ENCODE measurements at places on chromosomes 12 and 14. TPM values are rescaled to one million over a fixed set of nuclear protein-coding genes. Genes with fewer than 3 reads are reported as not detected.

The DYNC1H1 gene
- 532 TPM for total RNA-seq

The ACVRL1 gene
- 69.3 TPM for total RNA-seq

The CMKLR1 gene
- 20.7 TPM for total RNA-seq

The ALG10 gene
- 4.9 TPM for total RNA-seq

The BMP4 gene
- total RNA-seq = 26.1 TPM

The P2RX7 gene
- 2.4 TPM for total RNA-seq

The DAZAP2 gene
- 213 TPM for total RNA-seq

The CARMIL3 gene
- total RNA-seq = 0.32 TPM

The HOXC12 gene
- total RNA-seq = not detected

The SYNDIG1L gene
- total RNA-seq = 0.56 TPM

The NPAS3 gene
- total RNA-seq = 2.5 TPM

DNA sequence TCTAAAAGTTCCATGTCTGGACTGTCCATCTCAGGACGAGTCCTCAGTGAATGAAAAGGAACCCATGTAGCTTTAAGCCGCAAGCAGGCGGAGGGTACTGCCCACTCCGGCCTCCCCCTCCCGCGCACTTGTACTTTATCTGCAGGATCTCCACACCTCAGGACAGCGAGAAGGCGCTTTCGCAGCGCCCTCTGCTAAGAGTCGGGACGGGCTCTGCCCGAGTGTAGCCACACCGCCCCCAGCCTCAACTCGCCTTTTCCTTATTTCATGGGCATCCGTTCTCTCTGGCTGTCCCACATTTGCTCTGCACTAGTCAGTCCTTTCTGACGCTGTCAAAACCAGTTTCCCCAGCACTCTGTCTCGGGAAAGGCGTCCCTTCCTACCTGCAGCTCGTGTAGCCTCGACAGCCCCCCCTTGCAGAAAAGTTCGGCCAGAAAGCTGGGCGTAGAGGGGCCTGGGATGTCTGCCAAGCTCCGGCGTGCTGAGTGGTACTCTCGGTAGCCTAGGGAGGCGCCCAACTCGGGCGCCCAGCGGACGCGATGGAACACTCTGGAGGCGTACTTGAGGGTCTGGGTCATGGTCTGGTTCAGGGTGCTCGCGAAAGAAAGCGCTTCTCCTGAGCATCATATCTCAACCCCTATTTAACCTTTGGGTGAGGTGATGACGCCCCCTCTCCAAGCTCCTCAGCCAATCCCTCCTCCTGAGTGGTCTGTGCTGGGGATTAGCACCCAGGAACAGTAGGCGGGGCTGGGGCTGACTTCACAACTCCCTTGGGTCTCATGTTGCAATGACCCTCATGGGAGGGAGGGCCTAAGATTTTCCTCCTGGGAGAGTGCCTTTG is at the start of gene CYP27B1:
TSS of gene CYP27B1 (minus strand) at position 615 of the 841 bp plus-strand sequence. CDS start at position 578, 37 bp downstream.
- DNase-seq = no peak

DNA sequence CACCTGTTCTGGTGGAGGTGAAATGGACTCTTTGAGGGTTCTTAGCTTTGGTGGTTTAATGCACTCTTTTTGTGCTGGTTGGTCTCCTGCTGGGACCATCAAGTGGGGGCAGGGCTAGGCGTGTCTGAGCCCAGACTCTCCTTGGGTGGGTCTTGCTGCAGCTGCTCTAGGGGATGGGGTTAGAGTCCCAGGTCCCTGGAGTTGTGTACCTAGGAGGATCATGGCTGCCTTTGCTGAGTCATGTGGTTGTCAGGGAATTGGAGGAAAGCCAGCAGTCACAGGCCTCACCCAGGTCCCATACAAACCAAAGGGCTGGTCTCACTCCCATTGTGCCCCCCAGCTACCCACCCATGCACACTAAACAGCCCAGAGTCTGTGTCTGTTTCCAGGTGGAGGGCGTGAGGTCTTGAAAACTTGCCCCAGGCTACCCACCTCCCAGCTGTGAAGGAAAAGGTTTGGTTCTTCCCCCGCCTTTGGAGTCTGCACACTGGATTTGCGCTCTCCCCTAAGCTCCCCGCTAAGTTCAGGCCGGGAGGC is 387.7 kb downstream of the TMTC2 start:
- no peak for DNase-seq

GRCh38 chr12:108699955-108700563 is 31.3 kb downstream of the CORO1C start:
- no peak for DNase-seq

DNA sequence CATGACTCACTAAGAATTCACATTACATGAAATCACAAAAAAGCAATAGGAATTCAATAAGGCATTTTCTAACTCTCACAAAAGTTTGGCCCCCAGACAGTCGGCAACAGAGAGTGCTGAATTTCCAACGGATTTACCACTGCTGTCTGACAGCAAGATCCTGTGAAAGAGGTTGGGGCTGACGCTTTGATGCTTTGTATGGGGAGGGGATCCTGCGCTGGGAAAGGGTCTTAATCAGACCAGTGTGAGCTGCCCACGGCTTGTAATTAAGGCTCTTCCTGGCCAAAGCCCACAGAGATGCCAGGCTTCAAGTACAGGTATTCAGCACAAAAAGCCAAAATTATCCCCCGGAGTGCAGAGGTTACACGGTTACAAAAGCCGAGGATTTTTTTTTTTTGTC is 66.8 kb upstream of the TMCC3 start:
- DNase-seq = no peak

GRCh38 chr12:50790081-50790480 is 26.2 kb downstream of the ATF1 start:
- no peak for DNase-seq

GRCh38 chr12:53381731-53382630 is 2.0 kb downstream of the SP1 start:
- no peak for DNase-seq

- DNase-seq = no peak
Measured at GRCh38 chr12:104410786-104411185, 46.0 kb upstream of the CHST11 start.

GRCh38 chr14:83899706-83900105 is 1630.2 kb upstream of the FLRT2 start:
- no peak for DNase-seq

- DNase-seq = no peak
Measured at GRCh38 chr12:16870845-16871244, 264.9 kb upstream of the LMO3 start.

Data from omental fat pad (tissue), 4 donors.